ENCODE measurements at places on chromosomes 16 and 17.

DNA sequence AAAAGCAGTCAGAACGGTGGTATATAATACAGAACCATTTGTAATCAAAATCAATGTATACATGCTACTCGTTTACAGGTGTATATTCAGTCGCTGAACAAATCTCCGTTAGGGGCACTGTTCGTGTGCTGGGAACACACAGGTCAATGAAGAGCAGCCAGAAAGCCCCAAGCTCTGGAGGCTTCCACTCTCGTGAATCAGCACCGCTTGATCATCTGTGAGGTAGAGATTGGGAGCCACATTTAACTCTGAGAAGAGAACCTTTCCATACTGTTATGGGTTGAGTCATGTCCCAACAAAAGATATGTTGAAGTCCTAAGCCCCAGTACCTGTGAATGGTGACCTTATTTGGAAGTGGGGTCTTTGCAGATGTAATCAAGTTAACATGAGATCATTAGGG is 5.4 kb upstream of the CYTH1 start:
- no peak for DNase-seq

GRCh38 chr17:9148905-9149525 is 127.7 kb downstream of the NTN1 start:
- DNase-seq = no peak

DNA sequence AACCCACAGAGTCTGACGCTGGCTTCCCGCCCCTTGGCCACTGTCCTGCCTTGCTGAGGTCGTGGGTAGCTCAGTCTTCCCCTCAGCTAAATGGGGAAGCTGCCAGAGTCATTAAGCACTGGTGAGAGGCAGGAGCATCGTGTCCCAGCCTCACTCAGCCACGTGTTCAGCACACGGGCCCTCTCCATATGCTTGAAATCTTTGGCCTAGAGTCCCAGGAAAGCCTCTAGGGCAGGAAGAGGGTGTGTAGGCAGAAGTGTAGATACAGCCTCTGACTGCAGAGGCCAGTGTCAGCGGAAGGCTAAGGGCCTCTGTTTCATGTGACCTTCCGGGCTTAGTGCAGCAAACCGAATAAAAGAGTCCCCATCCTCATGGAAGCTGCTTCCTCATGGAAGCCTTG is 4.1 kb downstream of the DHODH start:
- DNase-seq = no peak

GRCh38 chr16:69880640-69881133 is 70.4 kb upstream of the CLEC18A start:
- no peak for DNase-seq

DNA sequence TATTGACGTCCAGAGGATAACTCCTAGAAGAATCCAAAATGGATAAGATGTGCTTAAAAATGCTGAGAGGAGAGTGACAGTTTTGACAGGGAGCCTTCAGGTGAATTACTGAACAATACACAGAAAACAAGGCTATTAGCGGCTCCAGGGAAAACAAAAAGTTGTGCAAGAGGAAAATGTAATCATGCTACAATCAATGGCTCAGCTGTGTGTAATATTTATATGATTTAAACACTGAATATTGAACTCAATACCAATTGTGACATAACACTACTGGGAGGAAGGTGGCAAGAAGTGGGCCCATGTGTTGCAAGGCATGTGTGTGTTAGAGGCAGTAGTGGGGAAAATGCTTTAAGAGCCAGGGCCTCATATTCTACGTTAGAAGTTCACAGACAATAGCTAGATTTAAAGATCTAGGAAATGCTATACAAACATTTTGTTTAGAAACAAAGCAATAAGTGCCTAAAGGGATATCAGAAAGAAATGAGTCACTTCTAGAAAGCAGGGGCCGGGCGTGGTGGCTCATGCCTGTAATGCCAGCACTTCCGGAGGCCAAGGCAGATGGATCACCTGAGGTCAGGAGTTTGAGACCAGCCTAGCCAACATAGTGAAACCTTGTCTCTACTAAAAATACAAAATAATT is 253.2 kb upstream of the IRX5 start:
- DNase-seq = no peak

- DNase-seq = no peak
These were observed 33.9 kb downstream of the CYTH1 start for GRCh38 chr17:78748048-78748729.

DNA sequence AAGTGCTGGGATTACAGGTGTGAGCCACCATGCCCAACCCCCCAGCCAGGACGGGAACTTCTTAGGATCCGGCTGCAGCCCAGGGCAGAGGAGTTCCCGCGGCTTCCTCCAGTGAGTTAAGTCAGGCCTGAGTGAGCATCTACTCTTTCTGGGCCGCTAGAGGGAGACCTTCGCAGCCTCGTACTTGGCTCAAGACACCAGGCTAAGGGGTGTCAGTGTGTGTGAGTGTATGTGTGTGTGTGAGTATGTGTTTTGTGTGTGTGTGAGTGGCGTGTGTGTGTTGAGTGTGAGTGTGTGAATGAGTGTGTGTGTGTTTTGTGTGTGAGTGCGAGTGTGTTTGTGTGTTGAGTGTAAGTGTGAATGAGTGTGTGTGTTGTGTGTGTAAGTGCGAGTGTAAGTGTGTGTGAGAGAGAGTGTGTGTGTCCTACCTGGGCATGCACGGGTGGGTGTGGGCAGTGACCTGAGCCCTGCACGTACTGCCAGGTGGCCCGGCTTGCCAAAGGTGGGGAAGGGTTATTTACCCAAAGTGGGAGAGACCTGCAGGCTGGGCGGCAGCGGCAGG is 58.5 kb downstream of the TMEM235 start:
- peak; percentile 44 for DNase-seq

DNA sequence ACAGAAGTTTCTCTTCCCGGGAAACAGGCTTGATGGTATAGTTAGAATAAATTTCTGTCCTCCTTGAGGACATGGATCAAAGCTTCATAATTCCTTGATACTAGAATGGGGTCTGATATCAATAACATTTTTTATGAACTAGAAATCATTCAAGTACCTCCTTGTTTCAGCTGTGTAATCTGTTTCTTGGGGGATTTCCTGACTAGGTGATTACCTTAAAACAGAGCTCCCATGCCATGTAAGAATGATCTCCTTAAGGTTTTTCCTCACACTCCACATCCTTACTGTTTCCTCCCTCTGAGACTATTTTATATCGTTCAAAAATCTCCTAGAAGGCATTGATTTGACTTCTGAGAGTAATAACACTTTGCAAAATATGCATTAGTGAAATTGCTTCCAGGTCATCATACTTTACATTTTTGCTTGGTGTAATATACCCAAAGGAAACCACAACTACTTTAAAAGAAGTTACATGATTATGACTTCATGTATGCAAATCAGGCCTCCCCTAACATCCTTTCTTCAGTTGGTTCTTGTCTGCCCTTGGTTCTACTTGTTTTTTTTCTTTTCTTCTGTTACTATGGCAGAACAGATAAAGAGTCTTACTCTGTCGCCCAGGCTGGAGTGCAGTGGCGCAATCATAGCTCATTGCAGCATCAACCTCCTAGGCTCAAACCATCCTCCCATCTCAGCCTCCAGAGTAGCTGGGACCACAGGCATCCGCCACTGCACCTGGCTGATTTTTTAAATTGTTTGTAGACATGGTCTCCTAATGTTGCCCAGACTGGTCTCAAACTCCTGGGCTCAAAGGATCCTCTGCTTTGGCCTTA is 388.8 kb downstream of the ZFHX3 start:
- DNase-seq = no peak

- DNase-seq = no peak
These were observed 908 bp downstream of the TMEM98 start for GRCh38 chr17:32928586-32929535.

- no peak for DNase-seq
These were observed 46.0 kb upstream of the ERCC4 start for GRCh38 chr16:13873835-13874438.

GRCh38 chr17:49117587-49118230 is 14.9 kb upstream of the B4GALNT2 start:
- DNase-seq = no peak
